ENCODE measurements at places on chromosomes 7 and 10. TPM values are rescaled to one million over a fixed set of nuclear protein-coding genes. Genes with fewer than 3 reads are reported as not detected.

DNA sequence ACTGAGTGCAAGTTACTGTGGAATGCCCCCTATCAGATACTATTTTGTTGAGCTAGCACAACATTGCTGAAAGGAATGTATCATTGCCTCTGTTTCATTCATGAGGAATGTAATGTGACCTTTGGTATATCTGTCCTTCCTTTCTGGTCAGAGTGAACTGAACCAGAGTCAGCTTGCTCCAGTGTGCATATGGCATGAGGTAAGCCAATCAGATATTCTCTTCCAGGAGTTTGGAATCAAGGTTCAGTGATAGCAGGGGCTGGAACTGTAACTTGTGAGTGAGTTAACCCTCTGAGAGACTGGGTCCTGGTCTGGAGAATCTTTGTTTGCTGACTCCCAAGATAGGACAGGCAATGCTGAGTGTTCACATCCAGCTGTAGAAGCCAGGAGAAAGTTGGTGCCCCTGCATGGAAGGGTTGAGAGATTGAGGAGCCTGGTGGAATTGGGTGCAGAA, 45.3 kb upstream of the OSBPL3 start:
- H3K36me3 ChIP-seq, result no peaks in the 10 kb centered on the region
- no peaks in the 10 kb centered on the region for H3K27me3 ChIP-seq
- DNase-seq, result no peak
- H3K4me1 ChIP-seq, result peaks cover 35% of the 10 kb centered on the region
- no peak overlapping the region for H3K4me3 ChIP-seq

GRCh38 chr10:43686414-43686813, 37.7 kb upstream of the ZNF32 start:
- no peaks in the 10 kb centered on the region for H3K36me3 ChIP-seq
- H3K27ac ChIP-seq, result no peak overlapping the region
- no peak for DNase-seq
- peaks cover 41% of the 10 kb centered on the region for H3K27me3 ChIP-seq
- peaks cover 16% of the 10 kb centered on the region for H3K4me1 ChIP-seq

DNA sequence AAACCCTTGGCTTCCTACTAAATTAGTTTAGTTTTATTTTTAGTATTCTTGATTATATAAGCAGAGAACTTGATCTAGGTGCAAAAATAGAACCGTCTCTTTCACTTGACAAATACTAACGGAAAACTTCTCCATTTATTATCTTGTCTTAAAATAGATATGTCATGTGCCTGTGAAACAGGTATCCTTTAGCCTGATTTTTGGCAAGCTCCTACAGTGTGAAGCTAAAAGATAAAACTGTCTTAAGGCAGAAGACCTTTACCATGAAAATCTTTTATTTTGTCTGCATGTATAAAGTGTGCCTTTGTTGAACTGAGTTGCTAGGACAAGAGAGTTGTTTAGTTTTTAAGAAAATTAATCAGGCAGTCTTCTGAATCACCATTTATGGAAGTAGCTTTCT, 90.6 kb downstream of the CYP51A1 start:
- H3K36me3 ChIP-seq, result peaks cover 9% of the 10 kb centered on the region
- DNase-seq, result no peak
- H3K4me3 ChIP-seq, result no peak overlapping the region
- no peak overlapping the region for H3K27ac ChIP-seq
- no peaks in the 10 kb centered on the region for H3K4me1 ChIP-seq
- H3K27me3 ChIP-seq, result no peaks in the 10 kb centered on the region

GRCh38 chr10:13371897-13372470, 23.9 kb upstream of the SEPHS1 start:
- no peaks in the 10 kb centered on the region for H3K27me3 ChIP-seq
- H3K36me3 ChIP-seq, result no peaks in the 10 kb centered on the region
- no peak overlapping the region for H3K27ac ChIP-seq

GRCh38 chr10:60911715-60912114, 32.3 kb downstream of the RHOBTB1 start:
- H3K27me3 ChIP-seq, result peaks cover 8% of the 10 kb centered on the region
- no peak for DNase-seq
- H3K36me3 ChIP-seq, result no peaks in the 10 kb centered on the region
- no peak overlapping the region for H3K27ac ChIP-seq

DNA sequence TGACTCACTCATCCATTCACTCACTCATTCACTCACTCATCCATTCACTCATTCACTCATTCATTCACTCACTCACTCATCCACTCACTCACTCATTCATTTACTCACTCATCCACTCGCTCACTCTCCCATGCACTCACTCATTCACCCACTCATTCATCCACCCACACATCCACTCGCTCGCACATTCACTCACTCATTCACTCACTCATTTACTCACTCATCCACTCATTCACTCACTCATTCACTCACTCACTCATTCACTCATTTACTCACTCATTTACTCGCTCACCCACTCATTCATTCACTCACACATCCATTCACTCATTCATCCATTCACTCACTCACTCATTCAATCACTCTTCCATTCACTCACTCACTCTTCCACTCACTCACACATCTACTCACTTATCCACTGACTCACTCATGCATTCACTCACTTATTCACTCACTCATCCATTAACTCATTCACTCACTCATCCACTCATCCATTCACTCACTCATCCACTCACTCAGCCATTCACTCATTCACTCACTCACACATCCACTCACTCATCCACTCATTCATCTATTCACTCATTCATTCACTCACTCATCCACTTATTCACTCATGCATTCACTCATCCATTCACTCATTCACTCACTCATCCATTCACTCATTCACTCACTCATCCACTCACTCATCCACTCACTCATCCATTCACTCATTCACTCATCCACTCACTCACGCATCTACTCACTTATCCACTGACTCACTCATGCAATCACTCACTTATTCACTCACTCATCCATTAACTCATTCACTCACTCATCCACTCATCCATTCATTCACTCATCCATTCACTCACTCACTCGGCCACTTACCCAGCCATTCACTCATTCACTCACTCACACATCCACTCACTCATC, 74.0 kb downstream of the CARD11 start:
- peaks cover 11% of the 10 kb centered on the region for H3K36me3 ChIP-seq
- H3K27me3 ChIP-seq, result no peaks in the 10 kb centered on the region
- no peak overlapping the region for H3K27ac ChIP-seq
- DNase-seq, result no peak
- peaks cover 28% of the 10 kb centered on the region for H3K4me1 ChIP-seq
- H3K4me3 ChIP-seq, result no peak overlapping the region

GRCh38 chr7:6590645-6591110, 857 bp downstream of the INTS15 start:
- H3K36me3 ChIP-seq, result peaks cover 33% of the 10 kb centered on the region
- DNase-seq, result no peak
- peak overlapping the region; percentile 98 for H3K4me3 ChIP-seq
- peaks cover 14% of the 10 kb centered on the region for H3K4me1 ChIP-seq

GRCh38 chr10:12823328-12823727, 178.2 kb downstream of the CCDC3 start:
- no peak overlapping the region for H3K27ac ChIP-seq
- H3K36me3 ChIP-seq, result no peaks in the 10 kb centered on the region
- H3K4me3 ChIP-seq, result no peak overlapping the region
- DNase-seq, result no peak
- H3K4me1 ChIP-seq, result no peaks in the 10 kb centered on the region

GRCh38 chr7:36128448-36129047, 24.5 kb upstream of the EEPD1 start:
- no peak for DNase-seq
- no peak overlapping the region for H3K4me3 ChIP-seq
- no peaks in the 10 kb centered on the region for H3K36me3 ChIP-seq
- H3K27me3 ChIP-seq, result no peaks in the 10 kb centered on the region

- H3K27ac ChIP-seq, result no peak overlapping the region
- no peaks in the 10 kb centered on the region for H3K27me3 ChIP-seq
- DNase-seq, result no peak
- no peak overlapping the region for H3K4me3 ChIP-seq
Measured at GRCh38 chr10:73979809-73980433, 18.0 kb upstream of the VCL start.

DNA sequence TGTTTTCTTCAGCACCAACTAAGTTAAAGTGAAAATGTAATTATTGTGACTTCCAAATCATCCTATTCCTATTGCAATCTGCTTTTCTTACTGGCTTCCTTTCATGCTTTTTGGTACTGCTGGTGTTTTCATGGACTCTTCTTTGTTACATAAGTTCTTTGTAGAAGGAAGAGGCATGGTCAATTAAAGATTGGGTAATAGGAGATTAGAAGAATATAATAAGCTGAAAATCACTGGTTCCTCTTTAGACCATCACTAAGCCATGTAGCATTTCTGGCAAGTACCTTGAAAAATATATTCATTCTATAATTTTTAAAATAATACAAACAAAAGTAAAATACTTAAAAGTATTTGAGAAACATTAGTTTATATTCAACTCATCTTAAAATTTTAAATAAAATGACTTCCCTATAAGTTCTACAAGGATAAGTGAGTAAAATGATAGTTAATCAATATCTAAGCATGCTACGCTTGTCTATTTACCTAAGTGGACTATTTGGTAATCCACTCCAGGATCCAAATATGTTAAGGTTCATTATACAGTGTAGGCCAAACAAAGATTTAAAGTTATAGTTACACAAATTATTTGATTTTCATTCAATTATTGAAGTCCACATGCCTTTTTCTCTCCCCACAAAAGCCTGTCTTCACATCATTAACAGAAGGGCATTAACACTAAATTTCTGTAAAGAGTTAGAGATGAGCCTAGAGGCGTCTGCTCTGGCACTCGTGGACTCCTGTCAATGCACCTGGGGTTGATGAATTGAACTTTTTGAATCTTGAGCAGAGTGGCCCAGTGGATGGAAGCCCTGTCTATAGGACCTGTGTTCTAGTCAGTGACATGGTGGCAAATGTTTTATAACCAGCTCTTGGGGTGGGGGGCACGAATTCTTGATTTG, 408.1 kb downstream of the INHBA start:
- H3K4me3 ChIP-seq, result no peak overlapping the region
- no peaks in the 10 kb centered on the region for H3K4me1 ChIP-seq
- H3K27ac ChIP-seq, result no peak overlapping the region
- DNase-seq, result no peak

GRCh38 chr7:110944966-110945644, 145.8 kb upstream of the LRRN3 start:
- no peaks in the 10 kb centered on the region for H3K36me3 ChIP-seq
- H3K4me3 ChIP-seq, result no peak overlapping the region
- H3K27me3 ChIP-seq, result no peaks in the 10 kb centered on the region
- no peak overlapping the region for H3K27ac ChIP-seq

GRCh38 chr7:17976952-17977351, 36.7 kb upstream of the SNX13 start:
- peaks cover 6% of the 10 kb centered on the region for H3K4me1 ChIP-seq
- DNase-seq, result no peak
- no peak overlapping the region for H3K27ac ChIP-seq
- no peaks in the 10 kb centered on the region for H3K27me3 ChIP-seq

GRCh38 chr10:15189133-15189885, 20.8 kb upstream of the NMT2 start:
- H3K4me1 ChIP-seq, result peaks cover 30% of the 10 kb centered on the region
- DNase-seq, result no peak
- no peaks in the 10 kb centered on the region for H3K27me3 ChIP-seq

GRCh38 chr7:3882782-3883181, 581.7 kb downstream of the SDK1 start:
- no peaks in the 10 kb centered on the region for H3K4me1 ChIP-seq
- no peaks in the 10 kb centered on the region for H3K27me3 ChIP-seq
- H3K36me3 ChIP-seq, result no peaks in the 10 kb centered on the region
- H3K27ac ChIP-seq, result no peak overlapping the region

DNA sequence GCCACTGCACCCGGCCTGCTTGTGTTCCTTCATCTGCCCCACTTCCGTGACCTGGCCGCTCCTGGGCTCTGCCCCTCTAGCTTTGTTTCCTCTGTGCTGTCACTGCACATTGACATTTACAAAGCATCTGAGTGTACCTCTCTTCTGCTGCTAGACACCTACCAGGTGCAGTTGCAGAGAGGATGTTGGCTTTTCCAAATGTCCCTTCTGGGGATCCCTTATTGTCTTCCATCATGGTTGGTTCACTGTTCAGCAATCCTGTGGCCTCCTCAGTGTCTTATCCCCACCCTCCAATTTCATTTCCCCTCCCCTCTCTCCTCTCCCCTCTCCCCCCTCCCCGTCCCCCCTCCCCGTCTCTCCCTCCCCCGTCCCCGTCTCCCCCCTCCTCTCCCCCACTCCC, 13.8 kb downstream of the VWA2 start:
- no peak overlapping the region for H3K4me3 ChIP-seq
- no peak for DNase-seq
- H3K4me1 ChIP-seq, result no peaks in the 10 kb centered on the region
- H3K36me3 ChIP-seq, result no peaks in the 10 kb centered on the region

GRCh38 chr7:102450242-102450641, 14.4 kb downstream of the ALKBH4 start:
- no peak overlapping the region for H3K27ac ChIP-seq
- DNase-seq, result peak; percentile 53
- H3K36me3 ChIP-seq, result no peaks in the 10 kb centered on the region
- peaks cover 5% of the 10 kb centered on the region for H3K4me1 ChIP-seq
- H3K27me3 ChIP-seq, result no peaks in the 10 kb centered on the region
- no peak overlapping the region for H3K4me3 ChIP-seq

GRCh38 chr7:68245688-68246087, 1249.1 kb downstream of the TYW1 start:
- H3K4me1 ChIP-seq, result no peaks in the 10 kb centered on the region
- no peak for DNase-seq
- no peak overlapping the region for H3K4me3 ChIP-seq
- H3K27me3 ChIP-seq, result no peaks in the 10 kb centered on the region

GRCh38 chr7:2251381-2251780, 9.4 kb downstream of the NUDT1 start:
- no peaks in the 10 kb centered on the region for H3K27me3 ChIP-seq
- no peak overlapping the region for H3K27ac ChIP-seq
- peaks cover 4% of the 10 kb centered on the region for H3K36me3 ChIP-seq
- H3K4me1 ChIP-seq, result peaks cover 14% of the 10 kb centered on the region
- H3K4me3 ChIP-seq, result no peak overlapping the region

The DPP6 gene
- total RNA-seq, result not detected

The COL26A1 gene
- 0.22 TPM for total RNA-seq

The MUC12 gene
- 1.6 TPM for total RNA-seq

The OR6B1 gene
- total RNA-seq, result not detected

The CCDC7 gene
- 16.7 TPM for total RNA-seq

The FAM221A gene
- 10.1 TPM for total RNA-seq

The INA gene
- total RNA-seq, result 0.23 TPM

The LIPJ gene
- not detected for total RNA-seq

The GPRIN2 gene
- not detected for total RNA-seq

The GRID1 gene
- not detected for total RNA-seq

The FUOM gene
- 17.1 TPM for total RNA-seq

The TMEM213 gene
- 0.39 TPM for total RNA-seq

The MYH16 gene
- total RNA-seq, result not detected
